Neuronal stem cell (in vitro differentiated cells): ENCODE measurements at places on chromosomes 1 and 21.

DNA sequence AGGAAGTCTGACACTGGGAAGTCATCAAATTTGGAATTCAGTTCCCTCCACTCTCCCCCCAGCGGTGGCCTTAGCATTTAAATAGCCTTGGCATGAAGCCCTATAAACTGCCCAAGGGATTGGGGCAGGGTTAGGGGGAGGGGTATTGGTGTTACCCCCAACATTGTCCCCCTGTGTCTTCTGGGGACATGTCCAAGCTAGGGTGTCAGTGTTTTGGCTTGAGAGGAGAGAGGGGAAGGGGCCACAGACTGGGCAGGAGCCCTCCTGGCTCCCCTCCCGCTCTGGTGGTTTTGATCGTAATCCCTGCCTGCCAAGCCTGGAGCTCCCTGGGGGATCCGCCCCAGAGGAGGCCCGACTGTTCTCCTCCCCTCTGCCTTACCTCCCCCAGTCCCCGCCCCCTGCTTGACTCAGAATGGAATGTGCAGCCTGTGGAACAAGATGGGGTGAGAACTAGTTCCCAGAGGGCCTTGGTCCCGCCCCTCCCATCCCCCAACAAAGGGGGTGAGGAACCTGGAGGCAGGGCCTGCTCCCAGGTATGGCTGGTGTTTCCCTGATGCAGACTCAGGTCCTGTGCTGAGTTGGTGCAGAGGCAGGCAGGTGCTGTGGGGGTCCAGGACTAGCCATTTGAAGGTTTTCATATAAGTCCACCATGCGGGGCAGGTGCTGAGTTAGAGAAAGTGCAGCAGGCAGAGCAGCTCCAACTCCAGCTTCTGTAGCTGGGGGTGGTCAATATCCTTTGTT is 7.4 kb downstream of the SOX13 start:
- peak; percentile 81 for DNase-seq

GRCh38 chr1:200588698-200589097 is 31.9 kb downstream of the KIF14 start:
- no peak for DNase-seq

GRCh38 chr1:64515427-64515826 is 45.5 kb downstream of the CACHD1 start:
- no peak for DNase-seq

DNA sequence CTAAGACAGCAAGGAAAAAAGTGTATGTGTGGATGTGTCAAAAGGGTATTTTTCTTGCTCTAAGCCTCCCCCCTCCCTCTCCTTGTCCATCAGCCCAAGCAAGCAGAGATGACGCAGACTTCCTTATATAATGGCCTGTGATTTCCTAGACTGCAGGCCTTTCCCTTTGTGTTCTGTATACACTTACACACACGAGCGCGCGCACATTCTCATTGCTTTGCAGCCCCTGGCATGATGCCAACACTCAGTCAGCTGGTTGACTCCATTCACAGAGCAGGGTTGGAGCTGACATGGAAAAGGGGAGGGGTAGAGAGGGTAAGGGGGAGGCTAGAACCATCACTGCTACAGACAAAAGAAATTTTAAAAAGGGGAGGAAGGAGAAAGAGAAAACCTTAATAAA is 41.8 kb downstream of the GATAD2B start:
- no peak for DNase-seq

DNA sequence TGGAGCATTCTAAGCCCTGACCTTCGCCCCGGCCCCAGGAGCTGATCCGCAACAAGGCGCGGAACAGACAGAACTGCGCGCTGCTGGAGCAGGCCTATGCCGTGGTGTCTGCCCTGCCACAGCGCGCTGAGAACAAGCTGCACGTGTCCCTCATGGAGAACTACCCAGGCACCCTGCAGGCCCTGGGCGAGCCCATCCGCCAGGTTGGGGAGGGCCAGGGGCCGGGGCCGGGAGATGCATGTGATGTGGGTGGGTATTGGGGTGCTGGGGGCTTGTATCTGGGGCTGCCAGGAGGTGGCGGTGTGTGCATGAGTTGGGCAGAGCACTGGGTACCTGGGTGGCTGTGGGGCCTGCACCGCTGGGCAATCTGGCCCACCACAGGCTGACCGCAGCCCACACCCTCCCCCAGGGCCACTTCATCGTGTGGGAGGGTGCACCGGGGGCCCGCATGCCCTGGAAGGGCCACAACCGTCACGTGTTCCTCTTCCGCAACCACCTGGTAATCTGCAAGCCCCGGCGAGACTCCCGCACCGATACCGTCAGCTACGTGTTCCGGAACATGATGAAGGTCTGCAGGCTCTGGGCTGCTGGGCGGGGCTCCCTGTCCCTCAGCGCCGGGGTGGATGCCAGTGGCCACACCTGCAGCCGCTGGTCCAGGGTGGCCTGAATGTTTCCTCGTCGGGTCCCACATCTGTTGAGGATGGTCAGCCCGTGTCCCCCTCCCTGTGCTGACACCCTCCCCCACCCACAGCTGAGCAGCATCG is 65.8 kb downstream of the TRIM11 start:
- DNase-seq, result no peak

DNA sequence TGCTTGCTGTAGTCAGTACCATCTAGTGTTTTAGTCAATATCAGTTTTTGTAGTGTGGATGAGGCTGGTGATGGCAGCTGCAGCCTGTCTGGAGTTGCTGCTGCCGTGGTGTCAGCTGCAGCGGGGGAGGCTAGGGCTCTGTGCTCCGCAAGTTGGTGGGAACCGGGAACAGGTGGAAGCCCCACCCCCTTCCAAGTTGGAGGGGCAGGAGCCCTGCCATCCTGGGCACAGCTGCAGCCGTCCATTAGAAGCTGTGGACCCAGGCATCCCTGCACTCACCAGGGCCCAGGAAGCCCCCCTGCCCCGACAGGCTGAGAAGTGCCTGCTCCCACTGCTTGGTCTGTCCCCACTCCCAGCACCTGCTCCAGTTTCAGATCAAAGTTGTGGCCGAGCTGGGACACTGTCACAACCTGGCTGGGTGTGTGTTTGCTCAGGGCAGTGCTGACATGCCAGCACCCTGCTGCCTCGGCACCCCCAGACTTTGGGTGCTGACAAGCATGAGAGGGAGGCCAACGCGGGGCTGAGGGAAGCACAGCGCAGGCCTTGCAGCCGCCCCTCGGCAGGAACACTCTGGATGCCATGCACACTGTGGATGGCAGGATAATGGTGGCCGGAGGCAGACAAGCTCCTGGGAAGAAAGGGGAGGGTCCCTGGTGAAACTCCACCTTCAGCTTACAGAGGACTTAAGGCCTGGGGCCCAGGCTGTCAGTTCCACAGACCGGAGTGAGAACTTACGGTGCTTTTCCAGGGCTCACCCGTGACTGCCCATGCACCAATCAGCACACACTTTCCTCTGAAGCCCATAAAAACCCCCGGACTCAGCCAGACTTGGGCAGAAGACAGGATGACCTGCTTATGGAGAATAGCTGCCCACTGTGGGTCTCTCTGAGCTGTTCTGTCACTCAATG is 86.9 kb downstream of the ADARB1 start:
- DNase-seq, result no peak

DNA sequence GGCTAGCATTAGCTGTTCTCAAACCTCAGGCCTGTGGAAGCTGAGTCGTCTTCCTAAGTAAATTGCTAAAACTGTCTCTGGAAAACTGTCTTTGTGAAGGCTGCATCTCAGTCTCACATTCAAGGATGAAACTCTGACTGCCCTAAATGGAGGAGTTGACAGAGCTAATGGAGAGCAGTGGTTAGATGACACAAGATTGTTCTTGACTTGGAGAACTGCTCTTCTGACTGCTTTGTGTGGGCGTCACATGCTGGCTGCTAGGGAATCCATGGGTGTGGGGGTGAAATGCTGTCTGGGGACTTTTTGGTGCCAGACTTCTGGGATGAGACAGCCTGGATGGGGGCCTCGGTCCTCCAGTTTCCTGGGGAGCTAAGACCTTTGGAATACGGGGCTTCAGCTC is 24.5 kb upstream of the TSPAN2 start:
- no peak for DNase-seq

GRCh38 chr1:30039354-30040080 is 683.9 kb downstream of the MATN1 start:
- DNase-seq, result no peak

DNA sequence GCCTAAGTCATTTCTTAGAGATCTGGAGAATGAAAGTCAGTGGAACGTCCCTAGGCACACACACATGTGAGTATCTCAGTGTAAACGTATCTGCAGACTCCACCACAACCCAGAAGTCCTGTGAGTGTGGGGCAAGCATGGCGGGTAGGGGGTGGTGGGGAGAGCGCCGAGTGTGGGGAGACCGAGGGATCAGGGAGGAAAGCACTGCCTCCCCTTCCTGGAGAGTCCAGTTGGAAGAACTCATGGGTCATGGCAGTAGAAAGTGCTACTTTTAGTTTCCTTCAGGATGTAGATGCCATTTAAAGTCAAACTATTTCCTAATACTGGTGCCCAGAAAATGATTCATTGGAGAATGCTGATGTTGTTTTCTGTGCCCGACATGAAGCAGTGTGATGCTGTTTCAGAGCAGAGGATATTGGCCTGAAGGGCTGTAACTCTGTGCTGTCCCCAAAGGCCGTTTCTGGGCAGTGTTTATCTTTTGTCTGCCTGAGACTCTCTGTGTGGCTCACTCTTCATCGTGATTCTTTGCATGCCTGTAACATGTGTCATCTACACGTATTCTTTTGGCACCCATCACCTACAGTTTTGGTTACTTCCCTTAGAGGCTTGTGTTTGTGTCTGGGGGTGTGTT is 45.7 kb upstream of the TSPAN2 start:
- DNase-seq, result no peak

GRCh38 chr1:200496937-200497336 is 87.1 kb upstream of the ZNF281 start:
- DNase-seq, result no peak

GRCh38 chr1:55081905-55082296 is 42.6 kb downstream of the PCSK9 start:
- no peak for DNase-seq

DNA sequence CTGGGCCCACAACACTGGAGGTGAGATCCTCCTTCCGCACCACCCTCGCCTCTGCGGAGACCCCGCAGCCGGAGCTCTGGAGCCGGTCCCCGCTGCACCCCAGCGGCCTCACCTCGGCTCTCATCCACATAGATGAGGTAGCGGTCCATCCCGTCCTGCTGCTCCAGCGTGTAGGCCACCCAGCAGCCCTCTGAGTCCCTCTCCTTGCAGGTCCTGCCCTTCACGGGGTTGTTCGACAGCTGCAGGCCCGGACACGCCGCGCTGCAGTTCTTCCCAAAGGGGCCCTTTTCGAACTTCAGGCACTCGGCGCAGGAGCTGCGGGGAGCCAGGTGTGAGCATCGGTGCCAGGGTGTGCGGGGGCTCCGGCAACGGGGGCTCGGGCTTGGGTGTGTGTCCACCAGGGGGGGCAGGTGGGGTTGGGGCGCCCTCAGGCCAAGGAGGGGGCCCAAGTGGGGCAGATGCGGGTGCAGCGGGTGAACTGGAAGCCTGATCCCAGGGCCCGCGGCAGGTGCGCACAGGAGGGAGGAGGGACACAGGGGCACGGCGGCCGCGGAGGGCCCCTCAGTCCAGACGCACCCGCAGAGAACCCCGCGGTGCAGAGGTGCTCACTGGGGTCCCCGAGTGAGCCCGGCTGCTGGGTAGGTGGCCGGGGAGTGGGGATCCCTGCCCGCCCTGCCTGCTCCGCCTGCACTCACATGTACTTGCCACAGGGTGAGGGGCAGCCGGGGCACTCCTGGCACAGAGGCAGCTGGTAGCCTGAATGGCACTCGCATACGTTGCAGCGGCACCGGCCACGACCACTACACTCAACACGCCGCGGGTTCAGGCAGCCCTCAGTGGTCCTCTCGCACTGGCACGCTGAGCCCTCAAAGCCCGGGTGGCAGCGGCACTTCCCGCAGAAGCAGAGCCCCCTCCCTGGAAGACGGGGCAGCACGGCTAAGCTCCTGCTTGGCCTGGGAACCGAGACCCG is 15.4 kb upstream of the PTTG1IP start:
- no peak for DNase-seq

DNA sequence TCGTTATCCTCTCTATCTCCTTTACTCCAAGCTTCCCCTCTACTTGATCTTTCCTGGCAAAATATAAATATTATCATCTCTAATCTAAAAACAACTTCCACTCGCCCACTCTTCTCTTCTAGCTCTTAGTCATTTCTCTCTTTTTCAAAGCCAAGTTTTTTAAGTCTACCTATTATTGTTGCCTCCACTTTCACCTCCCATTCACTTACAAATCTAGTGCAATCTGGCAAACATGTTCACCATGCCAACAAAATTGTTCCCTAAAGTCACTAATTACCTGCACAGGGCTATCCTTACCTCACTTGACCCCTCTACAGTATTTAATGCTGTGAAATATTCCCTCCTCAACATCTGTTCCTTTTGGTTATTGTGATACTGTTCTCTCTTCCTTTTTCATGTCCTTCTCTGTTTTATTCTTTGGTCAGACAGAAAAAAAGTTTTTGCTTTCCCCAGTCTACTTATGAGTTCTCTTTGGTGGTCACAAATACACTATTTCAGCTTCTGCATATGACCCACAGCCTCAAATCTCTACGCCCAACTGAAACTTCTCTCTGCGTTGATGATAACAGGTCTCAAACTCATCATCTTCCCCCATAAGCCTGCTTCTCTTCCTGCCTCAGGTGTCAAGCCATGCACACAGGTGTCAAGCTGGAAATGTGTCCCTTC is 31.9 kb upstream of the RAP1A start:
- DNase-seq, result no peak

DNA sequence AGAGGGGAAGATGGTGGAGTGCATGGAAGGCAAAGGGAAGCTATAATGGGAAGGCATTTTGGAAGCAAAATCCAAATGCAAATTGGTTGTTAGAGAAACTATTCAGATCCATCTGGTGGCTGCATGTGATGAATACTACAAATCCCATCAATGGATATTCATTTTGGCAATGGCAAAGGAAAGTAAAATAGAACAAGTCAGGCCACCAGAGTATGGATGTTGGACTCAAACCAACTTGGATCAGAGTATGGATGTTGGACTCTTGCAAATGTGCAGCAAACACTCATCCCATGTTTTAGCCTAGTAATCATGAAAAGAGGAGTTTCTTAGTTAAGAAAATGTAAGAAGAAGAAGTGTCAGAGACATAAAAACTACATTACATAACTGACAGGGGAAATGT is 289.6 kb upstream of the DAB1 start:
- DNase-seq, result no peak

DNA sequence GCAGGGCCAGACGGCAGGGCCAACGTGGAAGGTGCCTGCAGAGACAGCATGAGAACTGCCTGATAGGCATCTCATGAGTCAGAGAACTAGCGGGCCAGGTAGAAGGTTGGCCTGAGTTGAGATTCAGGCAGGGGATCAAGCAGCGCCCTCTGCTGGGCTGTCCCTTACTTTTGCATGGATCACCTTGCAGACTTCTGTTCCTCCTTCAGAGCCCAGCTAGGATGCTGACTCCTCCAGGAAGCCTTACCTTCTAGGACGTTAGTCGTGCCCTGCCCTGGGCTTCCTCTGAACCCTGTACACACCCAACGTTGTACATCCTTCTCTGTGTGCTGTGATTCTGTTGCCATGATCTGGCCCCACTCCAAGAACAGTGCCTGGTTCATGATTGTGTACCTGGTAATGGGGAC is 231.3 kb upstream of the VAMP3 start:
- peak; percentile 46 for DNase-seq
